ENCODE measurements at places on chromosomes 13 and 19.

DNA sequence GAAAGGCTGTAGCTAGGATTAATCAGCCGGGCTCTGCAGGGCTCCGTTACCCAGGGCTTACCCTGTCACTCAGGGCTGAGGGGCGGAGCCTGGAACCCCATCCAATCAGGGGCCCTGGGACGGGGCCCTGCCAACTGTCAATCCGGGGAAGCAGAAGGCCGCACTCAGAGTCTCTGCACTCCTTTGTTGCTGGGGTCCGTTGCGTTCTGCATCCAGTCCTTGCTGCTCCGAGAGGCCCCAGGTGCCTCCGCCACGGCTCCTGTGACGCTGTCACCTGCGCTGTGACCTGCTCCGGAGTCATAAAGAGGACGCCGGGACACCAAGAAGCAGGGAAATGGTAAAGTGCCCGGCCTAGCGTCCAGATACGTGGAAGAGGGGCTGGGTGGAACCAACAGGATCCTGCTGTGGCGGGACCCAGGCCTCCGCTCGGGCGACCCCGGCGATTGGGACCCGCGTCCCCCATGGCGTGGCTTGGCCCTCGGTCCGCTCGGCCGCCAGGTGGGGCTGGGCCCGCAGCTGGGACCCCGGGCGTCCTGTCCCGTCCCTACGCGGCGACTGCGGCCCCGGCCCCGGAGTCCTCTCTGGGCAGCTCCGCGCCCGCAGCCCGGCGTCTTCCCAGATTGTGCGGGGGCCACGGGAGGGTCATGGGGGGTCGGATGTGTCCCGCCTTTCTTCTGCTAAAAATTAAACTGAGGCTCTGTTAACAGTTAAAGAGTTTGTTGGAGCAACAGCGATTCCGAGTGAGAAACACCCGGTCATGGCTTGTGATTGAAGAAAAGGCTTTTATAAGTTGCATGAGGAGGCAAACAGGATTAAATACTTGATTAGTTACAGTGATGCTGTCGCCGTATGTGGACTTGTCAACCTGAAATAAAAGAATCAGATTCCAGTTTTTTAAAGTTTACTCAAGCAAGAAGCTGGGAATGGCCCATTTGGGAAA lies at the start of gene ZNF491:
TSS of gene ZNF491 (plus strand) at position 133 of the 940 bp plus-strand sequence. CDS start 7,431 bp downstream, outside the sequence.
- peak; percentile 85 for DNase-seq

GRCh38 chr13:47890146-47890814 lies 110.8 kb downstream of the SUCLA2 start:
- no peak for DNase-seq

- DNase-seq, result no peak
These were observed 7.8 kb downstream of the ISOC2 start for GRCh38 chr19:55453511-55454260.

DNA sequence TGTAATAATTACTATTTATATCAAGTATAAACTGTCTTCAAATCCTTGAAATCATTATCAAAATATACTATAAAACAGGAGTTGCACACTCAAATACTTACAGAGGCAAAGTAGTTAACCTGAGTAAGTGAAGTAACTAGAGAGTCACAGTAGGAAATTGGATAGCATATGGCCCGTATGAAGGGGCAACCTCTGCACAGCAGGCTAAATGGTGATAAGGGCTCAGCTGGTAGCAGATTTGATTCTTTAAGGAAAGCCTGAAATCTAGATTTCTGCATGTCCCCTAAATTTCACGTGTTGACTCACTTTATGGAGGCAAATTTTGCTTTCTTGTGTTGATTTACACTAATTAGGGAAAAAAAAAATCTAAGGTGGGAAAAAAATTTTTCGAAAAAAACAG lies 46.4 kb downstream of the STOML3 start:
- no peak for DNase-seq

DNA sequence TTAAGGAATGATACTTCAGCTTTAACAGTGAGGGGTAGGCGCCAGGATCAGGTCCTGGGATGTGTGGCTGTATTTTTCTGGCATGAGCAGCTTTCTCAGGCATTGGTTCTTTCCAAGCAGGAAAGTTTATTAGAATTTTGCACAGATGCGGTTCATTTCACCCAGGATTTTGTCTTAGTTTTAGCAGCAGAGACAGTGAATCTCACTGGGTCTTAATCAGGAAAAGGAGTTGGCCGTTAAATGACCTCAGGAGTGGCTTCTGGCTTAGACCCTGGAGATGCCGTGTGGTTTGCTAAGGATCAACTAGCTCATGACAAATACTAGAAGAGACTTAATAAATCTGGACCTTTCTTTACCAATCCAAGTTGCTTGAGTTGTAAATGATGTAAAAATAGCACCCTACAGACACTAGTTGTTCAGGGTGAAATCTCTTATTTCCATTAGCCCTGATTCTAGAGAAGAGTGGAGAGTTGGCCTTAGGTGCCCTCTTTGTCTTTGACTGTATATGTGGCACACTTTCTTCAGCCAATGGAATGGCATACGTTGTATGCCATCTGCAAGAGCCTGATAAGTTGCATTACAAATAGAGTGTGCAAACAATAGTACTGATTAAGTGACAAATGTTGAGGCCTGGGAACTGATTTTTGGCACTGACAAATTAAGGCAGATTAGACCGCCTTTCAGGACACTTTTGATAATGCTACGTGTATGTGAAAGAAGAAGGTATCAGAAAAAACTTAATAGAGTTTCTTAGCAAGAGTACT lies 34.0 kb downstream of the LRCH1 start:
- no peak for DNase-seq

- no peak for DNase-seq
These were observed 210.6 kb downstream of the SLC7A1 start for GRCh38 chr13:29384871-29385270.

DNA sequence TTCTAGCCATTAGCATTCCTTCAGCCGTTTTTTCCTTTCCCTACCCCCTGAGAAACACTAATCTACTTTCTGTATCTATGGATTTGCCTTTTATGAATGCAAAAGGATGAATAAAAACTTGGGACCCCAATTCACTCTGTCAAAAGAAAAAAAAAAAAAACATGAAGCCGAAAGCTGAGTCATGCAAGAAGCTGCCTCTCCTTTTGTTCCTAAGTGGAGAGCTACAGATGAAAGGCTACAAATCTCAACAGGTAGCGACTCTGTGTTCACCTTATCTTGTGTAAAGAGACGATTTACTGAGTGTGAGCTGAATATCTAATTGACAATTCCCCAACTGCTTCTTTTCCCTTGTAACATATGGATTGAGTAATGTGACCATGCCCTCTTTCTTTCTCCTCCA lies 1072.8 kb downstream of the UQCRFS1 start:
- DNase-seq, result no peak

GRCh38 chr13:52838433-52839107 lies 9.9 kb downstream of the PCDH8 start:
- no peak for DNase-seq

GRCh38 chr13:39099231-39099630 lies 61.0 kb downstream of the NHLRC3 start:
- DNase-seq, result no peak

- no peak for DNase-seq
These were observed 355.0 kb downstream of the UQCRFS1 start for GRCh38 chr19:28857967-28858366.

- DNase-seq, result no peak
These were observed 643.9 kb upstream of the SGCG start for GRCh38 chr13:22536851-22537250.

GRCh38 chr19:1253514-1254080 lies 5.2 kb downstream of the MIDN start:
- no peak for DNase-seq

Data from CD4-positive, alpha-beta T cell treated with Interleukin-1 beta for 1 hour (primary cell).